ENCODE measurements at places on chromosomes 3 and 15. TPM values are rescaled to one million over a fixed set of nuclear protein-coding genes. Genes with fewer than 3 reads are reported as not detected.

B4GALT4 gene
- total RNA-seq, result 34.9 TPM

DNA sequence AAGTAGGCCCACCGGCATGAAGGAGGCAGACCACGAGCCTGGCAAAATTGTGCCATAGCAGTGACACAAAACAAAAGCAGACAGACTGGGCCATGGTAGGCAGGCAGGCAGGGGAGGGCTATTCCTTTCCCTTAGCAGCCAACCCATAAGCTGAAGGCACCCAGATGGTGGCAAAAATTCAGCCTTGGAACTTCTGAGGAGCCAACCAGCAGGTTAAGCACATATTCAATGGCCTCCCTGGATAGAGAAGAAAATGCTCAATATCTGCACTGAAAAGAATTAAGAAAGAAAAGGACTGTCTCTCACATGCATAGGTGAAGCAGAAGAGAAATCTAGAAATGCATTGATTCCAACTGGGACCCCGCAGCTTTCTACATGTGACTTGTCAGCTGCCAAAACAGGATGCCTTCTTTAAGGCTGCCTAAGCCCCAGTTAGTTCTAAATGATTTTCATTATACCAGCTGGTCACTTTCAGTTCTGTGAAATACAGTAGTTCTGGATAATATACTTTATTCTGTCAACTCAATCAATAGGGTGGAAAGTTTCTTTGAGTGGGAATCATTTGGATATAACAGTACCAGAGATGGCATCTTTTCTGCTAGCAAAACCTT lies 2.7 kb downstream of the PRICKLE2 start:
- H3K27ac ChIP-seq, result no peak overlapping the region
- no peaks in the 10 kb centered on the region for H3K27me3 ChIP-seq
- no peak for DNase-seq
- H3K4me1 ChIP-seq, result no peaks in the 10 kb centered on the region
- no peak overlapping the region for H3K4me3 ChIP-seq
- H3K36me3 ChIP-seq, result no peaks in the 10 kb centered on the region

- no peak for DNase-seq
- H3K27me3 ChIP-seq, result no peaks in the 10 kb centered on the region
- no peaks in the 10 kb centered on the region for H3K4me1 ChIP-seq
- H3K27ac ChIP-seq, result no peak overlapping the region
Observed at GRCh38 chr3:31483776-31484175, 48.9 kb upstream of the STT3B start.

- peaks cover 34% of the 10 kb centered on the region for H3K36me3 ChIP-seq
- H3K27ac ChIP-seq, result peak overlapping the region; percentile 89
- H3K4me3 ChIP-seq, result no peak overlapping the region
- no peak for DNase-seq
- H3K4me1 ChIP-seq, result peaks cover 21% of the 10 kb centered on the region
Observed at GRCh38 chr3:52683611-52684010, 2.1 kb downstream of the PBRM1 start.

DNA sequence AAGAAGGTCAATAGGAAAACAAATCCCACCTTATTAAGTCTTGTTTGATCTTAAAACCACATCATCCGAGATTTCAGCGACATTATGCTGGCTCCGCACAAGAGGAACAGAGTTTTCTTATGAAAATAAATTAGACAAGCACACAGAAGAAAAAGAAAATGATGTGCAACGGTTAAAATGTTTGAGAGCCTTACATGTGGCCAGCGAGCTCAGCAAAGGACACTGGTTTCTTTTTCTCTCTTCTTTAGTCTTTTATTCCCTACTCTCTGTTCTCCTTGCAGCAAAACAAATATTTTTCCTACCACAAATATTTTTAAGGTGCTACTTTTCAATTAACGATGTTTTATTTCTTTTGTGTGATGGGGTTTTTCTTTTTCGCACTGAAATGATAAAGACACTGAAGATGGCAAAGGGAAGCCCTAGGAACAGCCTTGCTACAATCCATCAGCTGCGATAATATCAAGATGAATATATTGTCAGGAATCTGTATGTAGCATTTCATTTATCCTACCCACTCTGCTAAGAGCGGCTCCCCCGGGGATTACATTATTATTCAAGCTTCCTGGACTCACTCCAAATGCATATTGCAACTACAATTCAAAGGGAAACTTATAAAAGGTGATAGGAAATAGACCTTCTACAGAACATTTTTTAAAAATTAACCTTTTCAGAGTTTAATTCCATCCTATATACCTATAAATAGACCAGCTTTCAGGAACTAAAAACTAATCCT lies 72.9 kb downstream of the ANXA2 start:
- H3K36me3 ChIP-seq, result no peaks in the 10 kb centered on the region
- no peak overlapping the region for H3K27ac ChIP-seq
- H3K4me3 ChIP-seq, result no peak overlapping the region
- DNase-seq, result no peak
- peaks cover 10% of the 10 kb centered on the region for H3K27me3 ChIP-seq

GRCh38 chr3:149199474-149199873 lies 22.2 kb downstream of the CP start:
- no peak overlapping the region for H3K27ac ChIP-seq
- H3K27me3 ChIP-seq, result no peaks in the 10 kb centered on the region
- no peaks in the 10 kb centered on the region for H3K36me3 ChIP-seq
- no peaks in the 10 kb centered on the region for H3K4me1 ChIP-seq
- DNase-seq, result no peak

- H3K4me3 ChIP-seq, result no peak overlapping the region
- no peaks in the 10 kb centered on the region for H3K27me3 ChIP-seq
- H3K36me3 ChIP-seq, result no peaks in the 10 kb centered on the region
- no peaks in the 10 kb centered on the region for H3K4me1 ChIP-seq
- no peak overlapping the region for H3K27ac ChIP-seq
- DNase-seq, result no peak
Observed at GRCh38 chr15:50767332-50767861, 1.9 kb upstream of the SPPL2A start.

TRIM71 gene
- total RNA-seq, result not detected

- H3K27ac ChIP-seq, result no peak overlapping the region
- no peak overlapping the region for H3K4me3 ChIP-seq
- no peaks in the 10 kb centered on the region for H3K36me3 ChIP-seq
- no peaks in the 10 kb centered on the region for H3K4me1 ChIP-seq
- peak; percentile 42 for DNase-seq
- no peaks in the 10 kb centered on the region for H3K27me3 ChIP-seq
Observed at GRCh38 chr3:125437631-125438435, 62.7 kb upstream of the ZNF148 start.

DNA sequence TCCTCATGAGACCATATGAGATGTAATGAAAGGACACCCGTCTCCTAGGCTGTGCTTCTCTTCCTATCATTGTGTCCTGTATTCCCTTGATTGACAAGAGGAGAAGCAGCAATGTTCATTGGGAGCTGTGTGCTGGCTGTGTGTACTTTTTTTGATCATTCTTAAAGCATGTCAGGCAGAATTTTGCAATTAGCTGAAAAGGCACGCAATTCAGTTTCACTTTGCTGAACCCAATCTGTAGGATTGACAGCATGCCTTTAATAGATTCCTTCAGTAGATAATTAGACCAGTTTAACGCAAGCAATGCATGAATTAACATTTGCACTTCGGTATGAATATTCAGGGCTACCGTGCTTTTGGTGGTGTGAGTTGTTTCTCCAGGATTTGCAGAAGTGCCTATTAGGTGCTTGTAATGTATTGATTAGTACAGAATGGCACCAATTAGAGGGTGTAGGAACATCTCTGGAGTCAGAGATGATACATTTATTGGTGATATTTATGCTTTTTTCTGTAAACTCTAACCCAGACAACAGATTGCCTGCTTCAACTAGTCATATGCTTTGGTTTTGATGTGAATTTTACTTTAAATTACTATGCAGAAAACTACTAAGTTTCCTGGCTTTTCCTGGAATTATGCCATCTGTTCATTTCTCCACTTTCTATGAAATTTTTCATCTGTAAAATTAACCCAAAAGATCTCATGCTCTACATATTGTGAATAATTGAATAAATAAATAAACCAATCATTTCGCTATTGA lies 114.3 kb downstream of the NSUN3 start:
- H3K36me3 ChIP-seq, result no peaks in the 10 kb centered on the region
- DNase-seq, result no peak
- H3K27me3 ChIP-seq, result no peaks in the 10 kb centered on the region
- no peak overlapping the region for H3K27ac ChIP-seq
- H3K4me3 ChIP-seq, result no peak overlapping the region

All from naive thymus-derived CD4-positive, alpha-beta T cell (primary cell).